ENCODE measurements at places on chromosomes 16 and 17. TPM values are rescaled to one million over a fixed set of nuclear protein-coding genes. Genes with fewer than 3 reads are reported as not detected.

GAA gene
- total RNA-seq: 74.7 TPM

SLC43A2 gene
- total RNA-seq: 88.4 TPM

ATP2A3 gene
- 76.6 TPM for total RNA-seq

DNAJC7 gene
- total RNA-seq: 110 TPM

ASPA gene
- not detected for total RNA-seq

ADAD2 gene
- total RNA-seq: not detected

FADS6 gene
- total RNA-seq: not detected

QPRT gene
- 0.21 TPM for total RNA-seq

CDK3 gene
- total RNA-seq: 1.8 TPM

SULT1A4 gene
- 8.1 TPM for total RNA-seq

BAHCC1 gene
- 2.0 TPM for total RNA-seq

ASPHD1 gene
- not detected for total RNA-seq

NEK8 gene
- 1.4 TPM for total RNA-seq

KRT17 gene
- total RNA-seq: 0.42 TPM

TMIGD1 gene
- not detected for total RNA-seq

NKD1 gene
- total RNA-seq: 1.2 TPM

TMEM101 gene
- total RNA-seq: 21.0 TPM

KRT39 gene
- total RNA-seq: not detected

HBQ1 gene
- not detected for total RNA-seq

VTN gene
- total RNA-seq: not detected

SLC6A2 gene
- not detected for total RNA-seq
